DMS 273 treated with DMSO at 0.1 percent for 48 hours (cell line): ENCODE measurements at places on chromosomes 13 and 19.

DNA sequence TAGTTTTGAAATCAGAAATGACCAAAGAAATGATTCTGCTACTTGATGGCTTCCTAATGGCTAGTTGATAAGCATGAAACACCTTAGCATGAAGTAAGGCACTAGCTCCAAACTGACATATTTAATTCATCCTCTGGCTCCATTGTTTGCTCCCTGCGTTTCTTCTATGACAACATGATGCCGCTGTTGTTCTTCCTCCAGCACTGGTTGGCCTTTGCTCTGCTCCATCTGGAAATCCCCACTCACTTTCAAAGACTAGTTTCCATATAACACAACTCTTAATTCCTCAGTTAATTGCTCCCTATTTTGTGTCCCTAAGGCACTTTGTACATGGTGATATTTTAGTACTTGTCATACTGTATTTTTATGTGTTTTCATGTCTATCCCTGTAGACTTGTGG, 151.6 kb downstream of the GPC6 start:
- DNase-seq = no peak

DNA sequence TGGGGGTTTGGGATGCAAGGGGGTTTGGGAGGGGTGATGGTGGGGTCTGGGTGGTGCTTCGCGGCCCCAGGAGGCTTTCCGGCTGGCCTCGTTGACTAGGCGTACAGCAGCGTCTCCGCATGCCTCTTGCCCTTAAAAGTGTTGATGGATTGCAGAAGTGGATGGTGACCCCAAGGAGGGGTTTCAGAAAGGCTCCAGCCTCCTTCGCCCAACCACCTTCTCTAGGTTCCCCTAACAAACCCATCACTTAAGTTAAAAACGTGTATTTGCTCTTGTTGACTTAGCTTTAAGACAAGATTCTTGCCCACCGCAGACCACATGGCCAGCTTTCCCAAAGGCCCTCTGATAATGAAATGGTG, 8.1 kb upstream of the TSHZ3 start:
- DNase-seq = no peak

DNA sequence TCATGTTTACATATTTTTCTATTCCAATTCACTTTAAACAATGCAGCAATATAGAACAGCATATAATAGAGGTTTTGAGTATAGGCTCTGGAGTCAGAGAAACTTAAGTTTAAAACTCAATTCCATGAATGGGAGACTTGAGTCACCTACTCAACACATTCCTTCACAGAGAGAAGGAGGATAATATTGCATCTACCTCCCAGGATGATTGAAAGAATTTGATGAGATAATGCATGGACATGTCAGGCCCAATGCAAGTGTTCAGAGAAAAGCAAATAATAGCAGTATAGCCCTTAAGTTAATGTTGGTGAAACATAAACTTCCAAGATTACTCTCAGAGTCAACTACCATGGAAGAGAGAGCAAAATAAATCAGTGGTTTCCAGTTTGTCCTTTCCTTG, 170.2 kb downstream of the DCLK1 start:
- DNase-seq = no peak

GRCh38 chr13:29103065-29103800, 283.1 kb downstream of the MTUS2 start:
- no peak for DNase-seq

DNA sequence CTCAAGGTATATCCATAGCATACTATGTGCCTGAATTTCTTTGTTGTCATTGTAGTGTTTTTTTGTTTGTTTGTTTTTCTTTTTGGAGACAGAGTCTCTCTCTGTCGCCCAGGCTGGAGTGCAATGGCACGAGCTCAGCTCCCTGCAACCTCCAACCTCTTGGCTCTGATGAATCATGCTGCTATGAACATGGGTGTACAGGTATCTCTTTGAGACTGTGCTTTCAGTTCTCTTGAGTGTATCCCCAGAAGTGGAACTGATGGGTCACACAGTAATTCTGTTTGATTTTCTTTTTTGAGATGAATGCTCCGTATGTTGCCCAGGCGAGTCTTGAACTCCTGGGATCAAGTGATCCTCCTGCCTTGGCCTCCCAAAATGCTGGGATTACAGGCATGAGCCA, 13.7 kb upstream of the SLC25A42 start:
- DNase-seq = no peak

GRCh38 chr13:99979453-99980200, 2.0 kb upstream of the ZIC2 start:
- no peak for DNase-seq

- no peak for DNase-seq
Observed at GRCh38 chr13:58843567-58843966, 1212.0 kb downstream of the PCDH17 start.

DNA sequence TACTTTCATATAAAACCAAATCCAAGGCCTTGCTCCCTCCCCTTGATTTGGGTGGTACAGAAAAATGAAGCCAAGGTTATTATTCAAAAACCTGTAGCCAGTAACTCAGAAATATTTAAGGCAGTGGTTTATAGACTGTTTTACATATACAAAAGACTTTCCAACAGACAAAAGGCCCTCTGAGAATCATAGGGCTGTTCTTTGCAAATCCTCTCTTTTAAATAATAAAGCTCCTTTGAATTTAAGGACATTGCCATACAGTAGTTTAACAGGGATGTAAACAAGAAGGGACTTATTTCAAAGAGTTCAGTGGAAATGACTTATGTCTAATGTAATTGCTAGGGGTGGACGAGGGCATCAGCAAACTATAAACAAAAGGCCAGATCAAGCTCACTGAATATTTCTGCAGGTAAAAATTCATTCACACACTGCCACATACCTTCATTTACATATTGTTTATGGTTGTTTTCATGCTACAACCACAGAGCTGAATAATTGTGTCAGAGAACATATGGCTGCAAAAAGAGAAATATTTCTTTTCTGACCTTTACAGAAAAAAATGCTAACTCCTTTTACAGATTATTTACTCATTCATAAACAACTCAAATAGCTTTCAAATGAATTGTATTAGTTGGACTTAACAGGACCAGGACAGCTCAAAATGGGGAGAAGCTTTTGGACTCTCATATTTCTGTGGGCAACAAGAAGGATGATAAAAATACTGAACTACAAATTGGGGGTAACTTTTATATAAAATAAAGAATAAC, 665.6 kb downstream of the SLITRK1 start:
- no peak for DNase-seq

- no peak for DNase-seq
Observed at GRCh38 chr19:10946958-10947657, 13.7 kb upstream of the SMARCA4 start.

DNA sequence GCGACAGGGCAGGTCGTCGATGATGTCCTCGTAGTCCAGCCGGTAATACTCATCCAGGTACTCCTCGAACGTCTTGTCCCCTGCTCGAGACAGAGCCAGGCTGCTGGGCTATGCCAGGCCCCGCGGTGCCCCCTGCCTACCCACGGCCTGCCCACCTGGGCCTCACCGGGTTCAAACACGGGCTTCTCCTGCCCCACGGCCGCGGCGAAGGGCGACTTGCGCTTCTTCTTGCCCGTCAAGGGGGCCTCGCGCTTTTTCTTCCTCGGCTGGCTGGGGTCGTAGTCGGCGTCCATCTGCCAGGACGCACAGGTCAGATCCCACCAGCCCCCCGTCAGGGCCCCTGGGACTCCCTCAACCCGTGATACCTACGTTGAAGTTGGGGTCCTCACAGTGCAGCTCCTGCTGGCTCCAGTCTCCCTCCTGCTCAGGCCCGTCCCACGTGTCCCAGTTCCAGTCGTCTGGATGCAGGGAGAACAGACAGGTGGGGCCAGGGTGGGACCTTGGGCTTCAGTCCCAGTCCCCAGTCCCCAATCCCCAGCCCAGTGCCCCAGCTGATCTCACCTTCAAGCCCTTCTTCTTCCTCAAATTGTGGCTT, 8.1 kb downstream of the KRI1 start:
- no peak for DNase-seq

- no peak for DNase-seq
Observed at GRCh38 chr19:58395979-58396627, 647 bp downstream of the RNF225 start.
